ENCODE measurements at places on chromosomes 5 and 9.
A peak's percentile ranks its signal among the peaks of the same experiment; 100 is the strongest.

- peak; percentile 14 for DNase-seq
These were observed 90.2 kb downstream of the SAXO1 start for GRCh38 chr9:18942801-18943200.

- peak; percentile 68 for DNase-seq
These were observed 5.5 kb upstream of the CDHR2 start for GRCh38 chr5:176543428-176544182.

DNA sequence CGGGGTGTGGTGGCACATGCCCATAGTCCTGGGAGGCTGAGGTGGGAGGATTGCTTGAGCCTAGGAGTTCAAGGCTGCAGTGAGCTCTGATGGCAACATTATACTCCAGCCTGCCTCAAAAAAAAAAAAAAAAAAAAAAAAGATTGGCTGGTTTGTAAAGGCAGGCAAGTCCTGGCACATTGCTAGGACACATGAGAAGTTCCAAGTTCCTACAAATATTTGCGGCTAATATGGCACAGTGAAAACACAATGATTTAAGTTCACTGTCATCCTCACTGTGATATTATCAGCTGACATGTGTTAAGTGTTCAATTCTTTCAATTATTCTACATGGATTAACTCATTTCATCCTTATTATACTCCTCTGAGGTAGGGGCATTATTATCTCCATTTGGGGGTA is 20.1 kb downstream of the TMEM268 start:
- DNase-seq, result no peak

- no peak for DNase-seq
These were observed 17.1 kb upstream of the KIF12 start for GRCh38 chr9:114116126-114116747.

- no peak for DNase-seq
These were observed 62.8 kb downstream of the DCP2 start for GRCh38 chr5:113039229-113039933.
